SHP77 treated with DMSO at 0.1 percent for 48 hours (cell line): ENCODE measurements at places on chromosomes 13 and 19.

GRCh38 chr13:69660155-69660554 is 447.5 kb upstream of the ATXN8OS start:
- no peak for DNase-seq

- DNase-seq: no peak
These were observed 64.1 kb downstream of the KLF12 start for GRCh38 chr13:74070065-74070464.

DNA sequence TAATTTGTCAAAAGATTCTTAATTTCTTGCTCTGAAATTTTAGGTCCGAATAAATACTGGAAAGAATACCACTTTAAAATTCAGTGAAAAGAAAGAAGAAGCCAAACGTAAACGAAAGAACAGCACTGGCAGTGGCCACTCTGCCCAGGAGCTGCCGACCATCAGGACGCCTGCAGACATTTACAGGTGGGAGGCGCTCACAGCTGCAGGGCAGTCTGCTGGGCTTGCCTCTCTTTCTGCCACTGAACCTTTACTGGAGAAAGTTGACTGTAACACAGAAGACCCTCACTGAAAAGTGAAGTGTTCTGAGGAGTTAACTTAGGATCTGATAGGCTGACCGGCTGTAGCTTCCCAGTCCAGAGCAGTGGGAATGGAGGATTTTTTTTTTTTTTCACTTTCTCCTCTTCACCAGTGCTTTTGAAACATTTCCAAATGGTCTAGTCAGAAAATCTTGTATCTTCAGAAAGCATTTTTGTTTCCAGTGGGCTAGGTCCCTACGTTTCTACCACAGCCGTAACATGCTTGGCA is 69.1 kb downstream of the URI1 start:
- no peak for DNase-seq

GRCh38 chr19:38917516-38917915 is 5.5 kb upstream of the CCER2 start:
- DNase-seq: no peak

- no peak for DNase-seq
These were observed 38.0 kb upstream of the TEX29 start for GRCh38 chr13:111282425-111282824.
